NCI-H187 (cell line): ENCODE measurements at places on chromosomes 1 and 21.

DNA sequence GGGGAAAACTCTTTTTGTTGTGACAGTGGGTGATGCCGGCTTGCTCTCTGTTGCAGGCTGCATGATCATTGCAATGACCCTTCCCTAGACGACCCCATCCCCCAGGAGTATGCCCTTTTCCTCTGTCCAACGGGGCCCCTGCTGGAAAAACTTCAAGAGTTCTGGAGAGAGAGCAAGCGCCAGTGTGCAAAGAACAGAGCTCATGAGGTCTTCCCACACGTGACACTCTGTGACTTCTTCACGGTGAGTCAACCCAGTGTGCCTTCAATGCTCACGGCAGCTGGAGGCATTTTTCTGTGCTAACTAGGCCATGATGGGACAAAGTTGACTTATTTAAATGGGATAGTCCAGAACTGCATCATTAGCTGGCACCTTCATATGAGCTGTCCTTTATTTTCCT is 5.7 kb downstream of the UBASH3A start:
- DNase-seq = no peak

GRCh38 chr1:94608142-94608851 is 66.7 kb upstream of the F3 start:
- DNase-seq = no peak

- no peak for DNase-seq
Measured at GRCh38 chr21:34981791-34982190, 67.3 kb downstream of the RUNX1 start.

- DNase-seq = no peak
Measured at GRCh38 chr1:91635763-91636162, 135.1 kb downstream of the CDC7 start.

- DNase-seq = no peak
Measured at GRCh38 chr1:111441573-111442192, 7.4 kb downstream of the WDR77 start.

GRCh38 chr1:113769601-113769970 is 10.3 kb upstream of the PHTF1 start:
- no peak for DNase-seq

GRCh38 chr21:37060296-37060695 is 12.6 kb downstream of the PIGP start:
- DNase-seq = peak; percentile 84

- no peak for DNase-seq
Measured at GRCh38 chr1:226631229-226632000, 82.9 kb downstream of the STUM start.

DNA sequence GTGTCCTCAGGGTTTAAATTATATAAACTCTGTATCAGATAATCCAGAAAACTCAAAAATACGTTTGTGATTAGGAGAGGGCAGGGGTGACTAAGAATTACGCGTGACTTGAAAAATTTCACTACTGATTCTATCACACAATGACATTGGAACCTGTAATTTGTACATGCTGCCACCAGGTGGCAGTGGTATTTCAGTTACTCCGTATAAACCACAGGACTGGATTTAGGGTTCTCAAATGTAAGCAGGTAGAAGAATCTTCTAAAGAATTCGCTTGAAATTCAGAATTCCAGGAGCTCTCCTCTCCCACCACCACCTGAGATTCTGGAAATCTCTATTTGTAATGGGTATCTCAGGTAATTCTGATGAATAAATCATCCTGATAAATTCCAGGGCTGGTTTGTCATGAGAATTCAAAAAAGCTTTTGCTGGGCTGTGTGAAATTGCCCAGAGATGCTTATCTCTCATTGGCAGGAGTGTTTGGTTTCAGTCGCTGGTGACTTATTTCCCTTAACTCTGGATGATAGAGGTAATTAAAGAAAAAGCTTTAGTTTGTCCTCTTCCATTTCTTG is 1.7 kb upstream of the KRTAP7-1 start:
- DNase-seq = peak; percentile 1

DNA sequence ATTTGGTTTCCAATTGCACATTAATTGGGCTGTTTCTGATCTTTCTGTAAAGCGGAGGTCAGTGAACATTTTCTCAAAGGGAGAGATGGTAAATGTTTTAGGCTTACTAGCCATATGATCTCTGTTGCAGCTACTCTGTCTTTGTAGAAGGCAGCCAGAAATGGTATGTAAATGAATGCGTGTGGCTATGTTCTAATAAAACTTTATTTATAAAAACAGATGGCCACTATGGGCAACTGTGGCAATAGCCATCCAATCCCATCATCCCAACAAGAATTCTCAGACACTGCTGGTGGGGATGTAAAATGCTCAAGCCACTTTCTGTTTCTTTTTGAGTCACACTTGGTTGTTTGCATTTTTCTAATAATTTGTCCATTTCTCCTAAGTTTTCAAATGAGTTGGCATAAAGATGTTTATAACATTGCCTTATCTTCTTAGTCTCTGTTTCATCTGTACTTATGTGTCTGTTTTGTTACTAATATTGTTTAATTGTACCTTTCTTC is 448.8 kb upstream of the VAMP3 start:
- no peak for DNase-seq

DNA sequence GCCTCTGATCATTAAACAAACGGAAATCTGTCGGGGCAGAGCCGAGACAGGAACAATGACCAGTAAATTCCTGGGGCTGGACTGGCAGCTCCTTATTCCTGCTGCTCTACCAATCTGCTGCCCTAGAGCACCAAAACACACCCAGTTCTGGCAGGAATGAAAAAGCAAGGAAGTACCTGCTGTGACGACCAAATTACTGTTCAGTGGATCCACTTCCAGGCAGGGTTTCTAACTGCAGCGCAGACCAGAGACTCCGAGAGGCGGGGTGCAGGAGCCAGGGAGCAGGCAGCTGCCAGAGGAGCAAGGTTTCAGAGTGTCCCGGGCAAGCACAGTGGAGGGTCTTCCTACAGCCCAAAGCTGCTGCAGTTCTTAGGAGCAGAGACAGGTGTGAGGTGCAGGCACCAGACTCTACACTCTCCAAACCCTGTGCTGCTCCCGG is 32.4 kb downstream of the KANK4 start:
- no peak for DNase-seq

DNA sequence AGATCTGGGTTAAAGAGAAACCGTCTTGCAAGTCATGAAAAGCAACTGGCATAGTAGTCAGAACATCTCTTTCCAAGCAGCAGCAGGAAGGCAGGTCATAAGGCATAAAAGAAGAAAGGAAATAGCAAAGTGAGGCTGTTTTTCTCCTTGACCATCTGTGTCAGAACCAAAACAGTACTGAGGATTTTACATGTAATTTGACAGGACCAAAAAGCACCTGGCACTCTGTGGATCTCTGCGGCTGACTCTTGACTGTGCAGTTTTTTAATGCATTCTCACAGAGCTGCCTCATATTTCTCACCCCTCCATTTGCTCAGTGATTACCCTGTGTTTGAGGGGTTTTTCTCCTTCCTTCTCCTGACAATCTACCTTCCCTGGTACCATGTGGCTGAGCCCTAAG is 17.7 kb downstream of the TBX15 start:
- no peak for DNase-seq

- DNase-seq = no peak
Measured at GRCh38 chr1:84462118-84462517, 16.9 kb upstream of the RPF1 start.

GRCh38 chr1:226082959-226083301 is 20.4 kb downstream of the H3-3A start:
- no peak for DNase-seq

DNA sequence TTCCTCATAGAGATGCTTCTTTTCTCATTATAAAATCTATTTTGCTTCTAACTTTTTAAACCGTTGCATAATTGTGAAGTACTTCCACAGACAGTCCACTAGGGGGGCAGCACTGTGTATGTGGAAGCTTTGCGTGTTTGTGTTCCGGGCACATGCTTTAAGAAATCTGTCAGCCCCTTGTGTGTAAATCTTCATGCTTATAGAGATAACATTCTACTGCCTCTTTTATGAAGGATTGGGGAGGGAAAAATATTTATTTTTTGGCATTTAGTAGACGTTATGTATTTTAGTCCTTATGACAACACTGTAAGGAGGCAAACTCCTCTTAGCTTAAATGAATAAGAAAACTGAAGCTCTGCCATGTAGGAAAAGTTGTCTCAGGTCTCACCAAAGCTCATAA is 157.3 kb upstream of the PTGFR start:
- no peak for DNase-seq

DNA sequence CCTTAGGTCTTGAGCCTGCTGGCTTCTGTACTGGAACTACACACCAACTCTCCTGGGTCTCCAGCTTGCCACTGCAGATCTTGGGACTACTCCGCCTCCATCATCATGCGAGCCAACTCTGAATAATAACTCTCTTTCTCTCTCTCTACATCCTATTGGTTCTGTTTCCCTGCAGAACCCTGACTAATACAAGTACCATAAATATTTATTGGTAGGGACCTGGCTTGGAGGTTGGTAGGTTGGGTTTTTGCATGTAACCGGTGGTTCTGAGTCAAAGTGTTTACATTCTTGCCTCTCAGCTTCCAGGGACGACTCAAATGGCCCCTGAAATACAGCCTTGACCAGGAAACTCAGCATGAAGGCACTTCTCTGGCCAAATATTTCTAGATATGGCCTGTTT is 110.4 kb downstream of the KCND3 start:
- no peak for DNase-seq

- DNase-seq = no peak
Measured at GRCh38 chr21:41836166-41837015, 42.8 kb downstream of the PRDM15 start.

GRCh38 chr1:170049176-170049800 is 25.2 kb downstream of the KIFAP3 start:
- no peak for DNase-seq

- no peak for DNase-seq
Measured at GRCh38 chr21:20783611-20784010, 214.6 kb upstream of the NCAM2 start.

- DNase-seq = no peak
Measured at GRCh38 chr1:12188115-12188514, 21.3 kb downstream of the TNFRSF1B start.

DNA sequence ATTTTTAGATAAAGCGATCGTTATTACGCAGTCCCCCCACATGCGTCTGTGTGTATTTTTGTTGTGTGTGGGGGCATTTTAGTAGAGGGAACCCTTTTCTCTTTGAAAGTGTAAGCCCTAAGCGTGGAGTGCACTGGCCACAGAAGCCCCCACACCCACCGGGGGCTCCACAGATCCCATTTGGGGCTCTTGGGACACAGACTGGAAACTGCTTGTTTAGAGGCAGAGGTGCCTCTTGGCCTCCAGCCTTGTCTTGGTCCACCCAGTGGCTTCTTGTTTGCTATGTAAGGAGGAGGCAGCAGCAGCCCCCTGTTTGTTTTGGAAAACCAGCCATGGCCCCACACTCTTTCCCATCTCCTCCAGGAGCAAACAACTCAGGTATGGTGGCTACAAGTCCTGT is 42.8 kb downstream of the SLC37A1 start:
- DNase-seq = no peak

DNA sequence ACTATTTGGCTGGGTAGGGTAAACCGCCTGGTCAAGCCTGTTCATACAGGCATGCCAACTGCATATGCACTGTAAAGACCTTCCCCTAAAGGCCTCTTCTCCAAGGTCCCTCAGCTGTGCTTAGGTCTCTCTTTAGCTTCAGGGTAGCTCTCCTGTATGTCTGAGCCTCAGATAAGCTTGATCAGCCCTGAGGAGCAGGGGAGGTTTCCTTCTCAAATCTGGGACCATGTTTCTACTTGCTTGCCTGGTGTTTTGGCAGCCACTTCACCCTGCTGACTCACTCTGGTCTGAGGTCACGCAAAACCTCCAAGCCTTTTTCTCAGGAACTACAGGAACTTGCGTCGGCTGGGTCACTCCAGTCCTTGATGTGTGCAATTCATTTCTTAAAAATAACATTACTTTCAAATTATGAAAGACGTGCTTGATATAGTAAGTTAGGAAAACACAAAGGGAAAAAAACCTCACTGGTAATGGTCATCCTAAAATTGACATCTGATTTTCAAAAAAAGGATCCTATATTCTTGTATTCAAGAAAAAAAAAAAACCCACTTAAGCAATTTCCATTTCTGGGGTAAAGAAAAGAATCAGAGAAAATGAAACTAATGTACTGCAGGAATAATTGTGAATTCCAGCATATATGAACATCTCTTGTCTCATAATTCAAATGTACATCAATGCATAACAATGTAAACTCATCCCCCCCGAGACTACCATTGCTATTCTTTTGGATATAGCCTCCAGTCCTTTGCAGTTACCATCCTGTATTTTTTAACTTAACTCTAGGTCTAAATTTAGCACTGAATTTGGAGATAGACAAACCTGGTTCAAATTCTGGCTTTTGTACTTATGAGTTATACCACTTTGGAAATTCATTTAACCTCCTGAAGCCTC is 24.8 kb upstream of the RNF19B start:
- no peak for DNase-seq

DNA sequence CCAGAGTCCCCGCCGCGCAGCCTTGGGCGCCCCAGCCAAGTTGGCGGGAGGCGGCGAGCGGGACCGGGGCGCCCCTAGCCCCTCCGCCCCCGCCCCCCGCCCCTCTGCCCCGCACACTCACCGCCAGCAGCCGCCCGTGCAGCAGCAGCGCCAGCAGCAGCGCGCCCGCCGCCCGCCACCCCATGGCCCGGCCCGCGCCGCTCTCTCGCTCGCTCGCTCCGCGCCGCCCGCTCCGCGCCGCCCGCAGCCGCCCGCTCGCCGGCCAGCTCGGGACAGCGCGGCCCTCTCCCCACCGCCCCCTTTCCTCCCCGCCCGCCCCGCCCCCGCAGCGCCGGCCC is at the start of gene HSPG2:
Gene HSPG2 (minus strand): TSS at position 277 of the 338 bp plus-strand sequence. CDS start 93 bp downstream, at position 184.
- DNase-seq = no peak

DNA sequence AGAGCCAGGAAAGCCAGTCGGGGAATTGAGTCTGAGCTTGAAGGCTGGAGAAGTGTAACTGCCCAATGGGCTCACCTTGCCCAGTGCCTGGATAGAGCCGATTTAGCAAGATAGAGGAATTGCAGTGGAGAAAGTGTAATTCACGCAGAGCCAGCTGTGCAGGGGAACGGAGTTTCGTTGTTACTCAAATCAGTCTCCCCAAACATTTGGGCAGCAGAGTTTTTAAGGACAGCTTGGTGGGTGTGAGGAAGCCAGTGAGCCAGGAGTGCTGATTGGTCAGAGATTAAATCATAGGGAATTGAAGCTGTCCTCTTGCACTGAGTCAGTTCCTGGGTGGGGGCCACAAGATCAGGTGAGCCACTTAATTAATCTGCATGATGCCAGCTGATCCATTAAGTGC is 28.4 kb upstream of the NLRP3 start:
- no peak for DNase-seq

- peak; percentile 30 for DNase-seq
Measured at GRCh38 chr21:45128613-45129188, 54.3 kb downstream of the ADARB1 start.

DNA sequence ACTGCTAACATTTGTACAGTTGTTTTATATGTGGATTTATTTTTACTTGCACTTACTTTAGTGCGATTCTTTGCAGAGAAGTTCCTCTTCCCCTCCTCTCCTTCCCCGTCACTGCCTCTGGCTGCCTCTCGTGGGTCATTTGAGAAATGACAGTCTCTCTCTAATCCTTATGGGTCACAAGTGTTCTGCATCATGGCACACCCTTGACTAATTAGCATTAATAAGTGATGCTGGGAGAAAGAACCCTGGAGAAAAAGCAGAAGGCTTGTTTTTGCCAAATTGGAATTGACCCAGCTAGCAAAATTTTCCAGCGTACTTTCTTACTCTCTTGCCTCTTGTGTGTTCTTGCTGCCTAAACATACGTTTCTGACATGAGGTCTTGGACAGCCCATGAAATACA is 301.2 kb downstream of the DUSP10 start:
- no peak for DNase-seq
